ENCODE measurements at places on chromosomes 11 and 22.

GRCh38 chr11:73257342-73258103, 14.6 kb upstream of the P2RY6 start:
- peak; percentile 95 for DNase-seq

DNA sequence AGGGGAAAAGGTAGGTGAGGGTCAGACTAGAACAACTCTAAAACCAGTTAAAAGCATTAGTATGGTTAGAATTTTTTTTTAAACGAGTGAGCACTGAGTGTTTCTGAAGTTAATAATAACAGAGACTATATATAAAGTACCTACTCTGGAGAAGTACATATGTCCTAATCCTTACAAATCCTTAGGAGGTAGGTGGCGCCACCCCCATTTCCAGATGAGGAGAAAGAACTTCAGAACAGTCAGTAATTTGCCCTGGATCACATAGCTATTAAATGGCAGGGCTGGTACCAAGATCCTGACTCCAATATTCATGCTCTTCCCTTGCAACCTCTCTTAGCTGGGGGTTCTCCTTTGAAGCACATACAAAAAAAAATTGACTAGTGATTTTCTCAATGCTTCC, 80.5 kb downstream of the CLPB start:
- no peak for DNase-seq

DNA sequence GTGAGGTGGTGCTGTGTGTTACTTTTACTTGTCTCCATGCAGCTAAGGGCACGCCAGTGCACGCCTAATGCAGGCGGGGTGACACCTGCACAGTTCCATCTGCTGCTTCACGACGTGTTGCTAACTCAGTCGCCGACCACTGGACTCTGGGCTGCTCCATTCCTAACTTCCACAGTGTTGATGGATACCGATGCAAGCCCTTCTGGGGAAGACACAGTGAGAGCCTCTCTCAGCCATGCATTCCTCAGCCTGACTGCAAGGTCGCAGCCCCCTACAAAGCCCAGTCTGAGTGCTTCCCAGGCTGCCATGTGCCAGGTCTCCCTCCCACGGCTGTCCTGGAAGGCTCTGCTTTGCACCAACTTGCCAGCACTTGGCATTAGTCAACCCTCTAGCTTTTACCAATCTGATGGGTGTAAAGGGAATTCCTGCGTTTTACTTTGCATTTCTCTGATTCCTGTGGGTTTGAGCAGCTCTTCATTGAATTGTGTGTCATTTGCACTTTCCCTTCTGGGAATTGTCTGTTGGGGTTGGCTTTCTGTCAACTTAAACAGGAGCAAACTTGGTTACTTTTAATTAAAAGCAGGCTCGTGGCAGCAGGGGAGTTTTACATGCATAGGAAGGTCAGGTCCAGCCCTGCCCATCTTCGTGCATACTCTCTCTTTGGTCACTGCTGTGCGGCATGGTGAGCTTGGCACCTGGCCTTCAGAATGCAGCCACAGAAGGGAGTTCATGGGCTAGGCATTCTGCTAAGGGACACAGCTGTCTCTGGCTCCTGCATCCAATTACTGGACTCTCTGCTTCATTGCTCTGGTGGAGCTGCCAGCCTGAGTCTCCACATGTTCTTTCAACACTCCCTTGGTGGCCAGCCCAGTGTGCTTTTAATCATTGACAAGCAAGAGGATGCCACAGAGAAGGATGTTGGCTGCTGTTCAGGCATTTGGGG, 34.6 kb upstream of the SHANK2 start:
- DNase-seq: peak; percentile 92

DNA sequence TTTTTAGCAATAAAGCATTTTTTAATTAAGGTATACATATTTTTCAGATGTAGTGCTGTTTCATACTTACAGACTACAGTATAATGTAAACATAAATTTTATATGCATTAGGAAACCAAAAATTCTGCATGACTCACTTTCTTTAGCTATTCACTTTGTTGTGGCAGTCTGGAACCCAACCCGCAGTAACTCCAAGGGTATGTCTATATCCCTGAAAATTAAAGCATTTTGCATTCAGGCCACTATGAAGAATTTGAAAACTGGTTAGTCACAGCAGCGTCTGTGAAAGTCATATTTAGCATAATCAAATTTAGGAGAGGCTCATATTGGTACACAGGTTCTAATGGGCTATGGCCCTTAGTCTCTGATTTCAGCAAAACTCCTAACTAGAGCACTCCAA, 46.8 kb downstream of the BBOX1 start:
- DNase-seq: no peak

GRCh38 chr11:83162377-83162776, 5.4 kb downstream of the PCF11 start:
- no peak for DNase-seq

DNA sequence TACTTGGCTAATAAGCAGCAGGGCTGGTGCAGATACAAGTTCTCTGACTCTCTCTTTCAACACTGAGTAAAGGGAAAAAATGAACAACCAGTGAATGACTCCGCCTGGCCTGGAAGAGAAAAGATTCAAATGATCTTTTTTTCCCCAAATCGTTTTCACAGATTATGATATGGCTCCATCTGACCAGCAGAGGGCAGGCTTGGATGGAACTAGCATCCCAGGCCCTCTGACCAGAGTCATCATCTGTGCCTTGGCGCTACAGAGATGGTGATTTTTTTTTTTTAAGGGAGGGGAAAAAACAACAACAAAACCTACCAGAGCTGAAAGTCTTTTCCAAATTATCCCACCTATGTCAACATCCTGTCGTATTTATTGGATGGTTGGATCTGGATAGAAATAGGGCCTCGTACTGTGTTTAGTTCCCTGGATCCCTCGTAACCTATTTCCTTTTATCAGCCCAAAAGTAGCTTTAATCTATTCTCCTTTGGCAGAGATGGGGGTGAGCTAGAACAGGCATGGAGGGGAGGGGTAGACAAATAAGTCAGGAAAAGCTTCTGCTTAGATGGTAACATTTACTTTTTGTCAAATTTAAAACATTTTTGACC, 69.7 kb downstream of the PRSS23 start:
- DNase-seq: no peak

DNA sequence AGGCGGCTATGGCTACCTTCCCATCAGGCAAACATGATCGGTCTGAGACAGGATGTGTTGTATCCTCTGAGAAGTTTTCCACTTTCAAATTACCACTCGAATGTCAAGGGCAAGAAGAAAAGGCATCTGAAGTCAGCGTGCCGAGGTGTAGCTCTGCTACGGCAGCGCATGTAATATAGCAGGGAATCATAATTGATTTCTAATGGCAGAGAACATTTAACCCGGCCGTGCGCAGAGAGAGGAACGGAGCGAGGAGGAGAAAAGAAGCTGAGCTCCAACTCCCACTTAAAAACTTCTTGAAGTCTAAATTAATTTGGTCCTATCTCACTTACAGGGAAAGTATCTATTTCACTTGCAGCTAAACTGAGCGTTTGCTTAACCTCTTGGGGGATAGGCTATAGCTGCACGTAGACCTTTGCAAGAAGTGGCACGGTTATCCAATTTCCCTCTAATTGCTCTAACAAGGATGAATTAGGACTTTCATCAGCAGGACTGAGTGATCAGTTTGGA, 137.3 kb upstream of the KIRREL3 start:
- no peak for DNase-seq

- no peak for DNase-seq
These were observed 13.9 kb downstream of the FZD4 start for GRCh38 chr11:86941077-86941870.

- DNase-seq: peak; percentile 31
These were observed 3.5 kb downstream of the PDXP start for GRCh38 chr22:37662039-37662438.

- no peak for DNase-seq
These were observed 23.7 kb downstream of the EXPH5 start for GRCh38 chr11:108569896-108570295.

GRCh38 chr22:43136255-43136654, 6.9 kb downstream of the MCAT start:
- DNase-seq: peak; percentile 90

- DNase-seq: no peak
These were observed 3.2 kb upstream of the RTN4R start for GRCh38 chr22:20271114-20271994.

DNA sequence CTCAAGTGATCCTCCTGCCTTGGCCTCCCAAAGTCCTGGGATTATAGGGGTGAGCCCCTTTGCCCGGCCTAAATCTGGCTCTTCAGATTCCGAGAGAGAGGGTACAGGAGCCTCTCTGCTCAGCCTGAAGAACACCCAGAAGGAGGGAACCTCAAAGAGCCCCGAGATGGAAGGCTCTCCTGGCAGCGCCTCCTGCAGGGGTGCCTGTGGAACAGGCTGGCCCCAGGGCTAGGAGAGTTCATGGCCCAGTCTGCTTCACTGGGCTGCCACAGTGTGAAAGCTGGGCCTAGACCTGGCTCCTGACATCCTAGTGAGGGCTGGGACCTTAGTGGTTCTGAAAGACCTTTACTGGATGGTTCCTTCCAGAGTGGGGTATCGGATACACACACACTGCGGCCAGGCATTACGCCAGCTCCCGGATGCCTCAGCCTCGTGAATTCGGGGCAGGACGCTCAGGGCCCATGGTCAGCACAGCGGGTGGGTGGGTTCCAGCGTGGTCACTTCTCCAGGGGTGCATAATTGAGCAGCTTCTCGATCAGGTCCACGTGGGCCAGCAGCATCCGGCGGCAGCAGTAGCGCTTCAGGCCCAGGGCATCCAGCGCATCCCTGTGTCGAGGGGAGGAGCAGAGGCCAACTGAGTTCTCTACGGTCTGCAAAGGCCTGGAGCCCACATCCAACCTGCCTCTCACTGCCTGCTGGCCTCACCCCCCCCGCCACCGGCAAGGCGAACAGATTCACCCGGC, 2.3 kb downstream of the POLR2L start:
- DNase-seq: peak; percentile 94

DNA sequence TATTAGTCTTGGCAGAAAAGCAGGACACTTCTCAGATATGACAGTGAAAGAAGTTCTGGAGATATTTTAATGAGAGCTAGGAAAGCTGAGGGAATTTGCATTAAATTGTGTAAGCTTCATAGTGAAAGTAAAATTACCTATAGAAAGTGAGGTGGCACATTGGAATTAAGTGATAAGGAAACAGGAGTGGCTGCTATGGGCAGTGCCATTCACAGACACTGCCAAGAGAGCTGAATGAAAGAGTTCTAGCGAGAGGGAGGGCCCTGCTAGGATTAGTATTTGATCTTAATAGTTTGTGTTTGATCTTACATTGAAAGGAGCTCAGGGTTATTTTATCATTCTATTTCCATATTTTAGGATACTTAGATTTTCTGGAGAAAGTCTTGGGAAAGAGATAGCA, 351.9 kb downstream of the DDX10 start:
- DNase-seq: no peak

DNA sequence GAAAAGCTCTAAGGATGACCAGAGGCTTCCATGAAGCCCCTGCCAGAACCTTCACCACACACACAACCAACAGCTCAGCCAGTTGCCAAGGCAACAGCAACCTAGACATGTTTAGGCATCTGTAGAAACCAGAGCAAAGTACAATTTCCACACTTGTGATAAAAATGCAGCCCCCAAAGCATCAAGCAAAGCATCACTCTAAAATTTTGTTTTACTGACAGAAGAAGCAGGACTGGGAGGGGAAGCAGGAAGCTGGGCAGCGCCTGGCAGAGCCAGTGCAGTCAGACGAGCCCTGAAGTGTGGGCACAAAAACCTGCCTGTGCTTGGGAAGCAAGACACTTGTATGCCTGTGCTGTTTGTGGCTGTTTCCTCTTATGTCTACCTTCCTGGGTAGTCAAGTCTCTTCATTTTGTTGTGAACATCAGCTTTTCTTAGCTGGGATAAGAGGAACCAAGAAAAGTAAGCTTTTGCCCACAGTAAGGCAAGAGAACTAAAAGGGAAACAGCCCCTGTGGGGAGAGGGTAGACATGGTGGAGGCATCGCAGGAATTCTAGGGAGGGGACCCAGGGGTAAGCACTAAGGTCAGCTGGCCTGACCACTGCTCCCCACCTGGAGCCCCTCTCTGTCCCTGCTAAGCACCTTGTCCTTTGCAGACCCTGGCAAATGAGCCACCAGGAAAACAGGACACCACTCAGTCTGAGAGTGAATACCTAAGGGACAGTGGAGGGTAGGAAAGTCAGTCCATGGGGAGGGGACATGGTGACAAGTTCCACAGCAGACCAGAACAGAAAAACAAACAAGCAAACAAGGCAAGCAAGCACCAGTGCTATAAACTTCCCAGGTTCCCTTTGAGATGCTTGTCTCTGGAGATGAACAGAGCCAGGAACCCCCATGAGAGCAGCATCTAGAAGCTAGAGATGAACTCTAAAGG, 13.4 kb downstream of the PACSIN2 start:
- DNase-seq: no peak

DNA sequence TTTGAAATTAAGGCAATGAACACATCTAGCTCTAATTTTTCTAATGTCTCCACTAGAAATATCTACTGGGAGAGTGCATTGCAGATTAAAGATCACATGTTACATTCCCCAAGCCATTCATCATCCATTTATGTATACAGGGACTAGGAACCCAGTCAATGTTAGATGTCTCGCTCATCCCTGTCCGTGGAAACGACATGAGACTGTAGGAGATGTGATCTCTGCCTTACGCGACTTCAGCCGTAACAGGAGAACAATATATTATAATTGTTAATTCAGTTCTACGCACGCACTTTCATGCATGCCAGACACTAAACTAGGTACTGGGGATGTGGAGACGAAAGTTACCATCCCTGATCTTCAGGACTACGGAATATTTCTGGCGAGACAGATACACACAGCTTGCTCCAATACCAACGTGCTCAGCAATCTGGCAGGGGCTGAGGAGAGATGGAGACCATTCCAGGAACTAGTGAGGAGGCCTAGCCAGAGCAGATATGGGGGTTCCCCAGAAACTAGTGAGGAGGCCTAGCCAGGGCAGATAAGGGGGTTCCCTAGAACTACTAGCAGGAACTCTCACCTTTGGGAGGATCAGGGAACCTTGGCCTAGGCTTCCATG, 706 bp downstream of the DCPS start:
- peak; percentile 56 for DNase-seq

GRCh38 chr22:46038516-46039430, 61.8 kb upstream of the WNT7B start:
- peak; percentile 85 for DNase-seq

GRCh38 chr11:60084631-60085273, 3.7 kb upstream of the MS4A2 start:
- DNase-seq: no peak

DNA sequence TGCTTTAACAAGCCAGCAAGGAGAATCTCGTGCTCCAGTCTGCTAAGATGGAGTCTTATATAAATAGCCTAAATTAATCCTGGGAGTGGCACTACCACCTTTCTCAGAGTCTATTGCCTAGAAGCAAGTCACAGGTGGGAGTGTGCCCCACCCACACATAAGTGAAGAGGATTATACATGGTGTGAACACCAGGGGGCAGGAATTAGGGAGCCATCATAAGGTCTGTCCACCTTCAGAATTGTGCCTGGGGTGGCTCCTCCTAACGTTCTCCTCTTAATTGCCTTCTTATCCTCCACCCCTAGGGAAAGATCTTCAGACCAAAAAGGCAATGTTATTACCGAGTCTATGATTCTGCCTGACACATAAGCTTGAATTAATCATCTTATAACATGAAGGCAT, 276.8 kb upstream of the SESN3 start:
- DNase-seq: no peak
